ENCODE measurements at places on chromosomes 16 and 17. TPM values are rescaled to one million over a fixed set of nuclear protein-coding genes. Genes with fewer than 3 reads are reported as not detected.

The TP53TG3B gene
- not detected for total RNA-seq

The ASB16 gene
- total RNA-seq, result not detected

The PRMT7 gene
- total RNA-seq, result 27.8 TPM

The BIRC5 gene
- 36.3 TPM for total RNA-seq

The RASL10B gene
- 0.57 TPM for total RNA-seq

The NOXO1 gene
- total RNA-seq, result 0.13 TPM

The PDPR gene
- total RNA-seq, result 31.5 TPM

The PRR11 gene
- total RNA-seq, result 12.6 TPM

The OTOP3 gene
- not detected for total RNA-seq

The TMEM238L gene
- not detected for total RNA-seq

The FBXL16 gene
- total RNA-seq, result under 0.01 TPM

The CDK3 gene
- 0.81 TPM for total RNA-seq

The FAM83G gene
- total RNA-seq, result 13.1 TPM

The EPN3 gene
- under 0.01 TPM for total RNA-seq

The KRT14 gene
- total RNA-seq, result not detected

The TPSG1 gene
- total RNA-seq, result not detected

The HS3ST4 gene
- not detected for total RNA-seq

The MFAP4 gene
- not detected for total RNA-seq

The EFCAB13 gene
- 4.4 TPM for total RNA-seq

The ABCC11 gene
- not detected for total RNA-seq

The CRYM gene
- total RNA-seq, result not detected

The CYGB gene
- total RNA-seq, result 4.4 TPM

The PRSS36 gene
- total RNA-seq, result 0.31 TPM

The ITGAX gene
- 0.31 TPM for total RNA-seq

The TCAP gene
- 0.49 TPM for total RNA-seq

The C17orf58 gene
- 29.8 TPM for total RNA-seq

The OR3A3 gene
- total RNA-seq, result not detected

The ZC3H18 gene
- 19.0 TPM for total RNA-seq

The PRCD gene
- 0.49 TPM for total RNA-seq

The RUNDC3A gene
- total RNA-seq, result 0.25 TPM

The DUSP14 gene
- total RNA-seq, result 35.7 TPM

The AKAP10 gene
- total RNA-seq, result 24.6 TPM

The WSCD1 gene
- total RNA-seq, result 27.6 TPM

The SEPHS2 gene
- 11.2 TPM for total RNA-seq

The PCGF2 gene
- 9.5 TPM for total RNA-seq

The CFAP97D1 gene
- total RNA-seq, result not detected

The PRSS27 gene
- total RNA-seq, result 0.19 TPM

The GPATCH8 gene
- 7.6 TPM for total RNA-seq

The RAB26 gene
- total RNA-seq, result 0.49 TPM

The HOXB3 gene
- total RNA-seq, result 6.8 TPM

Measured in bladder microvascular endothelial cell (primary cell).